Activated naive CD4-positive, alpha-beta T cell (primary cell): ENCODE measurements at places on chromosomes 7 and 10.

DNA sequence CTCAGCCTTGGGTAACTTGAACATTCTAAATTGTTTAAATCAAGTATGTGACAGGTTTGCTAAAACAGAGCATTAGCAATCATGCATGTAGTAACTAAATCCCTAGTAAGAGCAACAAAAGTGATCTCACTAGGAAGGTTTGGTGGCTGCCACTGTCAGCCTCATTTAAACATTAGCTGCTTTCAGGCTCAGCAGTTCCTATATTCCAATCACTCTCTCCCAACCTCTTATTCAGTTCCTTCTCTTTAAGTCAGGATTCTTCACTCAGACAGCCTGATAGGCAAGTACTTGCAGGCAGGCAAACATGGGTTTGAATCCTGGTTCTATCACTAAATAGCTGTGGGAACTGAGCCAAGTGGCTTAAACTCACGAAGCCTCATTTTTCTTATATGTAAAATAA, 3.6 kb downstream of the CREB3L2 start:
- no peak for DNase-seq

DNA sequence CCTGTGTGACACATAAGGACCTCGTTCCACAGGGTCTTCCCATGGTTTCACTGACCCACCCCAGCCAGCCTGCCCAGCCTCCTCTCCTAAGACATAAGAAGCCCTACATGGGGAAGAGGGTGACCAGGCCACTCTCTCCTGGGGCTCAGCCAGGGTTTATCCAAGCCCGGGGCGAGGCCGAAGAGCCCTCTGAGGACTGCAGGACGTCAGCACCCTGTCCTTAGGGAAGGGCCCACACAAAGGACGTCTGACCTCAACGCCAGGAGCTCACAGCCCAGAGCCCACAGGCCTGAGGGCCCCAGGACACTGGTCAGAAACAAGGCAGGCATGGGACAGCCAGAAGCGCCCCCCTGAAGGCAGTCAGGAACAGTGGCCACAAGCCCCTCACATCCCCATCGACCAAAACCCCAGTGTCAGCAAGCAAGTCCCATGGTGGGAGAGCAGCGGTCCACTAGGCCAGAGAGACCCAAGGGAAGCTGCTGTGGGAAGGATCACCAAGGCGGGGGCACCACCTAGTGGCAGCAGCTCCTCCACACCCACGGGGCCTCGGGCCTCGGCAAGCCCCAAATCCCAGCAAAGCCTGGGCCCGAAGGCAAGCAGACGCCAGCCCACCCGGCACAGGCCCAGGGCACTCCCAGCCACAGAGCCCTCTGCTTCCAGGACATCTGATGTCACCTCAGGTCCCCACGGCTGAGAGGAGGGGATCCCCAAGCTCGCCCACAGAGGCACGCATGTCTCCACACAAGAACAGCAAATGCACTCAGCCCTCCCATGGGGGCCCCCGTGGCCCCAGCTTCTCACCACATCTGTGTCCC, 23.4 kb downstream of the MAD1L1 start:
- no peak for DNase-seq

GRCh38 chr10:116045366-116046356, 227.3 kb downstream of the GFRA1 start:
- DNase-seq = no peak

- no peak for DNase-seq
These were observed 39.8 kb upstream of the AKR1E2 start for GRCh38 chr10:4786043-4786839.

GRCh38 chr10:85655411-85655810, 711.2 kb downstream of the GRID1 start:
- no peak for DNase-seq
